ENCODE measurements at places on chromosomes 13 and 19.
A peak's percentile ranks its signal among the peaks of the same experiment; 100 is the strongest.

- DNase-seq: no peak
Measured at GRCh38 chr13:67841071-67841470, 610.9 kb upstream of the PCDH9 start.

- DNase-seq: peak; percentile 69
Measured at GRCh38 chr13:66429156-66429555, 801.0 kb downstream of the PCDH9 start.

GRCh38 chr13:31530922-31531321 is 208.4 kb upstream of the RXFP2 start:
- DNase-seq: no peak

DNA sequence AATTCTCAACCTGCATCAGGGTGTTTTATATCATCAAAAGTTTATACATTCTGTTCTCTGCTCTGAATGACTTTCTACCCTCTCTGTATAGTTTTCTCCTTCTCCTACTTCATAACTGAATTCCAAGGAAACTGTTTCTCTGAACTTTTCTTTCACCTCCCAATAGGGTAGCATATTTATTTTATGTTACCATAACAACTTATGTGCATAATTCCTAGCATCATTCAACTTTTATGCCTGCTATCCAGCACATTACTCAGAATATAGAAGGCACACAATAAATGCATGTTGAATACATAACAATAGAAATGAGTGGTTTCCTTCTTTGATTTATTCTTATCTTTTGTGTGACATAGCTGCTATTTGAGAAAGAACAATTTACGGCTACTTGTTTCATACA is 2385.0 kb downstream of the PCDH9 start:
- DNase-seq: no peak

- DNase-seq: no peak
Measured at GRCh38 chr13:102170305-102170704, 231.5 kb downstream of the FGF14 start.

GRCh38 chr19:2820112-2820702 is 539 bp downstream of the ZNF554 start:
- DNase-seq: no peak

GRCh38 chr13:58953638-58954037 is 1210.1 kb downstream of the DIAPH3 start:
- DNase-seq: no peak

DNA sequence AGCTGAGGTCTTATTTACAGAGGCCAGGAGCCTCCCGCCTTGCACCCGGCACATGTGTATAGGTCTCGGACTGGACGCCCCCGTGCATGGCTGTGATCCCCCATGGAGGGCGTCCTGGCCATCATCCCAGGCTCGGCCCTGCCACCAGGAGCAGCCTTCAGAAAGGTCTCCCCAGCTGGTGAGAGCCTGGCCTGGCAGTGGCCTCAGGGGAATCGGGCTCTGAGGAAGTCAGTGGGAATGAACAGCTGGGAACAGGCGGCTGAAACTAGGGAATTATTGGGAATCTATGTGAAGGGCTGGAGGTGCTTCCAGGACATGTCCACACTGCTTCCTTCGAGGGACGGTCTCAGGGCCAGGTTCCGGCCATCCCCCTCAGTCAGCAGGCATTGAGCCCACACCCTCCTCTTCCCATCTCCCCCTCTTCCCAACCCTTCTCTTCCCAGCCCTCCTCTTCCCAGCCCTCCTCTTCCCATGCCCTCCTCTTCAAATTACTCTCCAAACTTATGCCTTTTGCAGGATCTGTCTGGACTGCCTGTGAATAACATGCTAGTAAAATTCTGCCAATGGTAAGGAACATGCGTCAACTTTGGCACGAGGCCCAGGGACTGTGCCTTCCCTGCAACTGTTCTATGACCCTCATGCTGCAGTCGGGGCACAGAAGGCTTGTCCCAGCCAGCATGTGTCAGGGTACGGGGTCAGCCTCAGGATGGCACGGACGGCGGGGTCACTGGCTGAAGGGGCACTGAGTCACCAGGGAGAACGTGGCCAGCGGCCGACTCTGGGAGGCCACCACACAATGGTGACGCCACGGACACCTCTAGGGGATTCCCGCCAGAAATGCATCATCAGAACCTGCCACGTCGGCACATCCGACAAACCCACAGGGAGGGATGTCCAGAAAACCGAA is 24.2 kb upstream of the C13orf46 start:
- DNase-seq: peak; percentile 50

- DNase-seq: peak; percentile 41
Measured at GRCh38 chr19:38210458-38210987, 13.5 kb downstream of the DPF1 start.

DNA sequence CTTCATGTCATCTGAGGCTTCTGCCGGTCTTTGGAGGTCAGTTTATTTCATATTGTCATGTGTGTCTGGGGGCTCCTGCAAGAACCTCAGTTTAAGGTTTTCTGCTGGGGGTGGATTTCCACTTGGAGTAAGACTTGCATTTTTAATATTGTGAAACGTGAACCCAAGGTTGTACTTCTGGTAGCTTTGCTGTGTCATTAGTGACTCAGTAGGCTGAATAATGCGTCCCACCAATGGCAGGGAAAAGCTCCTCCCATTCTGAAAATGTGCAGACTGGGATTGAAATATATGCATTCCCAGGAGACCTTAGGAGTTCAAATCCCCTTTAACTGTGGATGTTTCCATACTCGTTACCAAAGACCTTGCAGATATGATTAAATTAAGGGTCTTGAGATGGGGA is 46.2 kb downstream of the ING1 start:
- DNase-seq: peak; percentile 48

GRCh38 chr13:113437408-113438010 is 15.8 kb downstream of the ADPRHL1 start:
- no peak for DNase-seq

DNA sequence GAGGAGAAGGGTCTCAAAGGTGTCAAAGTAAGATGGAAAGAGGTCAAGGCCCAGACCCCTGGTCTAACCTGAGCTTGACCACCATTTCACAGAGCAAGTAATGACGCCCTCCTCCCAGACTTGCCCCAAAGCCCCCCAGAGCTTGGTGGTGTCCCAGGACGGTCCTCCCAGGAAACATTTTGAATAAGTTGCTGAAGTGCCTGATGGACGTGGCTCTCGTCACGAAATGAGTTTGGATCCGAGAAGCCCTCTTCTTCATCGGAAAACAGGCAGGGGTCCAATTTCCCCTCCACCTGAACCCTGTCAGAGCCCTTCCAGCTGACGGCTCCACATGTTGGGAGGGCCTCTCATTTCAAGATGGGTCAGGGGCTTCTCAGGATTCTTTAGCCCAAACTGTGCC is 54.5 kb upstream of the TPM4 start:
- DNase-seq: no peak

DNA sequence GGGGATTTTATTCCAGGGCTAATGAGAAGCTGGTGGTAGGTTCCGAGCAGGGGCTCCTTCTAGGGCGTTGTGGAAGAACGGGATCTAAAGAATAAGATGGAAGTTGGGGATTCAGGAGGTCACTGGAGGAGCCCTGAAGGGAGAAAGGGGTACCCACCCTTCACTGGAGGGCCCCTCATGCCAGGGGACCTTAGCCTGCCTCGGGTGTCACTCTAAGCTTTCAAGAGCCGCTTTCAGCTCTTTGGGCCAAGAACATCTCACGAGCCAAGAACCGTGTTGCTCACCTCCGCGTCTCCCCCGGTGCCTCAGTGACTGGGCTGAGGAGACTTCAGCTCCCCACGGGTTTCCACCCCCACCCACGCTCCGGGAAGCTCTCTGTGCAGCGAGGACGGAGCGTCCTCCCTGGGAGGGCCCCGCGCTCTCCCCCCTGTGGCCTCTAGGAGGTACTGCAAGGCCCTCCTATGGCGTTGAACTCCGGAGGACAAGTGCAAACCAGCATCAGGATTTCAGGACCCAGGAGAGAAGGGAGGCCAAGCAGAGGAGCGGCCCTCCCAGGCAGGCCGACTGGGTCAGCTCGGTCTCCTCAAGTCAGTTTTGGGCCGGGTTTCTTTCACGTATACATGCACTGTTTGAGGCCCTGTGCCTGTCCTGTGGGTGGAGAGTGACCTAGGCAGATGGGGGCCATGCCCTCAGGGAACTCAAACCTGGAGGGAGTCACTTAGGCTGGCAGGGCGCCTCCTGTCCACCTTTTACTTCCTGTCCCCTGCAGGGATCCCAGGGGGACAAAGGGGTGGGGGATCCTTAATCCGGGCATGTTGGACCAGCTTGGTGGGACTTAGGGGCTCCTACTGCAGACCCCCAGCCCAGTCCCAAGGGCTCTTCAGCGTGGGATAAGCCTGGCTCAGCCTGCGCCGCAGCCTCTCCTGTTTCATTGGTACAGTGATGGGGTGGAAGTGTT is 5.1 kb upstream of the KRTDAP start:
- peak; percentile 56 for DNase-seq

GRCh38 chr19:30393046-30393445 is 20.9 kb downstream of the ZNF536 start:
- peak; percentile 53 for DNase-seq

- DNase-seq: no peak
Measured at GRCh38 chr13:61463024-61463423, 47.4 kb upstream of the PCDH20 start.
